ENCODE measurements at places on chromosomes 6 and 20.
A peak's percentile ranks its signal among the peaks of the same experiment; 100 is the strongest.

GRCh38 chr20:1283522-1284510 is 17.7 kb downstream of the SNPH start:
- no peak for DNase-seq

- DNase-seq: peak; percentile 67
Measured at GRCh38 chr6:150865406-150866146, at the start of gene MTHFD1L. MTHFD1L (plus strand) TSS chr6:150865702; CDS start chr6:150865823, 121 bp downstream.

DNA sequence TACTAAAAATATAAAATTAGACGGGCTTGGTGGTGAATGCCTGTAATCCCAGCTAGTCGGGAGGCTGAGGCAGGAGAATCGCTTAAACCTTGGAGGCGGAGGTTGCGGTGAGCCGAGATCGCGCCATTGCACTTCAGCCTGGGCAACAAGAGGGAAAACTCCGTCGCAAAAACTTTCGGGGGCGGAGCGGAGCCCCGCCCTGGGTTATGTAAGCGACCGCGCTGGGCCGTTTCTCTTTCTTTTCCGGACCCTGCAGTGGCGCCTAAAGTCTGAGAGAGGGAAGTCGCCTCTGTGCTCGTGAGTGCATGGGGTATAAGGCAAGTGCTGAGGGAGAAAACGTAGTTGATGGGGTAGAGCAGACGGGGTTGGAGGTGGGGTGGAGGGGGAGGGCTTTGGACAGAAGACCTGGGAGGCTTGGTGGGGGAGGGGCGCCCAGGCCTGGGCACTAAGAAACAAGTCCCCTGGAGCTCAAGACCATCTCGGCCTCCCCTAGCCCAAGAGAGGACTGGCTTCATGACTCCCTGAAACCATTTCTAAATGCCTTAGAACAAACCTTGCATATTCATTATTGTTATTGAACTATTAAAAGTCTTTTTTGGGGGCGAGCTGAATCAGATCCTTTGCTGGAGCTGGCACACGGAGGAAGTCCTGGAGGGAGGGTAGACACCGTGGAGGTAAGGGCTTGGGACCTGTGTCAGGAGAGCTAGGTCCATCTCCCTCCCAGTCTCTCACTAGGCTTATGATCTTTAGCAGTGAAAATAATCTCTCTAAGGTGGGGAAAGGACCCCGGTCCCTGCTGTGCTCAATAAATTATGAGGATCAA is 2.7 kb upstream of the MICA start:
- peak; percentile 28 for DNase-seq

- DNase-seq: no peak
Measured at GRCh38 chr6:56815436-56815835, 139.5 kb upstream of the BEND6 start.

DNA sequence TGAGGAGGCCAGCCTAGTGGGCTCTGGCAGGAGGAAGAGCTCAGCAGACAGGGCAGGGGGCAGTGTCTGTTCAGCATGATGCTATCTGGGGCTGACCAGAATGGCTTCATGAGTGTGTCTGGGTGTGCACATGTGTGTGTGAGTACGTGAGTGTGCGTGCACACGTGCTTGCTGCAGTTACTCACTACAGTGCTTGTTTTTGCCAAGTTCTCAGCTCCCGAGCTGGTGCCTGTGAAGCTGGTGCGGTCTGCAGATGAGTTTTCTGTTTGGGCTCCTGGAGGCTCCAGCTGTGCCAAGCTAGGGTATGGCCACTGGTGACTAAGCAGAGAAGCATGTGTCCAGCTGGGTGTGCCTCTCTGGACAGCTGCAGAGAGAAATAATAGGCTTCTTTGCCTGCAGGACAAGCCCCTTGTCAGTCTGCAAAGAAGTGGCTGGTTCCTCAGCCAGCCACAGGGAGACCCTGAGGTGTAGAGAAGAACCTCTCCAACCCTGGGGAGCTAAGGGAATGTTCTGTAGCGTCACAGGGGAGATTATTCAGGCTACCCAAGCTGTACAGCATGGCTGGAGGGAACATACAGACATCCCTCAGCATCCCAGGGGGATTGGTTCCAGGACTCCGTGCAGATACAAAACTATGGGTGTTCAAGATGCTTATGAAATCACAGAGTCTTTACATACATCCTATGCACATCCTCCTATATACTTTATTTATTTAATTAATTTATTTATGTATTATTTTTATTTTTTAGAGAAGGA is 40.2 kb upstream of the FAM50B start:
- peak; percentile 88 for DNase-seq

DNA sequence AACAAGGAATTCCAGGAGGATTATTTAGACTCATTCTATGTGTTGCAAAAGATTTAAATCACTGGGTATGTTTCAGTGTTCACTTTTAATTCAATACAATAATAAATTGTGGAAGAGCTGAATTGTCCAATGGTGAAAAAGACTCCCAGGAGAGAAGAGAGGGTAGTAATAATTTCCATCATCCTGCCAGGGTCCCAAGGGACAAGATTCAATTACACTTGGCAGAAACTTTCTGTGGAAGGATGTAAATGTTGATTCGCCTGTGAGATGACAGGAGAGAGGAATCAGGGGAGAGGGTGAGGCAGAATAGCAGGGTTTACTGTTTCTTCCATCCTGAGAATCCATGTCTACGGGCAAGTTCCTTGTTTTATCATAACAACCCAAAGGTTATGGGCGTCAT is 342.7 kb downstream of the ESR1 start:
- no peak for DNase-seq

DNA sequence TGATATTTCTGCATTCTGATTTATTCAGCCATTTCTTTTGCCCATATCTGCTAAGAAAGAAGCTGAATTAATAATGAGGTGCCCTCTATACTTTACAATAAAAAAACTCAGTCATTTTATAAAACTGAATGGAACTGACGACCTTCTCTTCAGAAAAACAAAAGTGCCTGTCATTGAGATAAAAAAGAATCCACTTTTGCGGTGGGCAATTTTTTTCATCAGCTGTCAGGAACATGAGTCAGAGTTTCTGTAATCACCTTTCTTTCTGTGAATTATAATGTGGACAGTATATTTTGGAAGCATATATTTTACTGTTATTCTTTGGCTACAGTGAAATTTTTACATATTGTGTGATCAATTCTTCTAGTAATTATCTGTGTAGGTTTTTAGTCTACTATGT is 33.4 kb downstream of the IL20RA start:
- DNase-seq: no peak

DNA sequence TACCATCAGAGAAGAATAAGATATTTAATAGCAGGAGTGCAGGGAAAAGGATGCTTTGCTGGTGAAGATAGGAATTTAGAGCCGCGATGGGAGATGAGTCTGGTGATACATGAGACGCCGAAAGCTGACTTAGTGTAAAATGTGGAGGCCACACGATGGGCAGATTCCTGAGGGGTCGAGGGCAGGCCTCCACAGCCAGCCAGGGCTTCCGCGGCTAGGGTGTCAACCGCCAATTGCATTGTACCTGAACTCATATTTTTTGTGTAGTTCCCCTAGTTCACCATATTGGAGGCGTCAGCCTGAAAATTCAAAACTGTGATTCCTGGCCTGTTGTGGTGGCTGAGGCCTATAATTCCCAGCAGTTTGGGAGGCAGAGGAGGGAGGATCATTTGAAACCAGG is 8.5 kb downstream of the ETV7 start:
- DNase-seq: no peak

DNA sequence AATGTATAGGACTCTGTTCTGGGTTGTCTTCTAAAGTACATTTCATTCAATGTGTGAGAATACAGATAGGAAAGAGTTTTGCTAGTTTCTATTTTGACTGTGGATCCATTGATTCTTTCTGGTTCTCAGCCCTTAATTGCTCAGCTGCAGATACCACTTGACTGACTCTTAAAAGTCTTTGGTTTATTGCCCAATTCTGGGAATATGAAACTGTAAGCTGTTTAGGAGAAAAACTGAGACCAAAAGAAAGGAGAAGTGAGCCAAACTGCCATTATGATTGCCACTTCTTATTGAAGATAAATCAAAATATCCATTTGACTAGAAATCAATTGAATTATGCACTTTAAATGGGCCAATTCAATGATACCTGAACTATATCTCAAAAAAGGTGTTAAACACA is 211.4 kb downstream of the ESR1 start:
- no peak for DNase-seq

GRCh38 chr6:165243801-165244200 is 65.6 kb downstream of the C6orf118 start:
- DNase-seq: no peak

GRCh38 chr6:5752391-5752680 is 254.4 kb downstream of the NRN1 start:
- peak; percentile 74 for DNase-seq

DNA sequence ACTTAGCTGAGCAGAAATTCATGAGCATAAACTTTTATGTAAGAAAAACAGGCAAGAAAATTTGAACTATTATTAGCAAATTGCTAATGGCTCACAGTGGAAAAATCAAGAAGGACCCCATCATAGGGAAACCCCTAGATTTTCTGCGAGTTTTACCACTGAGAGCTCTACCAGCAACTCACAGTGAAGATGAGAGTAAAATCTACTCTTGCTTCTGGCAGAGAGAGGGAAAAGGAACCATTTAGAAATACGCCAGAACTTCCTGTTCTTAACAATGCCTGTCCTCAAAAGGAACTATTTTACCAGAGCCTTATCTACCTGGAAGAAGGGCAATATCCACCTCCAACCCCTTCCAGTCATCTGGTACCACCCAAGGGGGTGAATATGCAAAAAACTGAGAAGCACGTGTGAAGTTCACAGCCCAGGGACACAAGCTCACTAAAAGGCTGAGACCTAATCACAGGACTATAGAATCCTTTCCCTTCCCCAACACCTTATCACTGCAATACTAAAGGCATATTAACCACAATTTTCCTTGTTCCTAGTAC is 34.4 kb upstream of the ASF1A start:
- no peak for DNase-seq
